Adrenal gland (tissue), 19 donors: ENCODE measurements at places on chromosomes 2 and 18. TPM values are rescaled to one million over a fixed set of nuclear protein-coding genes. Genes with fewer than 3 reads are reported as not detected.

Gene SPATA3
- not detected for total RNA-seq

Gene DSG4
- total RNA-seq = not detected

Gene EPC2
- 51.5 TPM for total RNA-seq

Gene RUFY4
- total RNA-seq = 0.26 TPM

Gene ITGB6
- total RNA-seq = not detected

Gene ASTL
- not detected for total RNA-seq

Gene SH3BP4
- total RNA-seq = 5.1 TPM

Gene TDRD15
- total RNA-seq = not detected

Gene VWA3B
- 0.33 TPM for total RNA-seq

Gene IL36RN
- total RNA-seq = not detected

Gene MYO1B
- total RNA-seq = 12.5 TPM

Gene C1GALT1C1L
- total RNA-seq = 2.0 TPM

Gene MAP2
- total RNA-seq = 2.4 TPM

Gene POTEC
- total RNA-seq = not detected

Gene RESP18
- not detected for total RNA-seq

Gene UGT1A10
- not detected for total RNA-seq

Gene DLGAP1
- total RNA-seq = 5.8 TPM

Gene GKN2
- total RNA-seq = not detected

Gene ZNF804A
- total RNA-seq = 0.14 TPM

Gene ANKRD29
- total RNA-seq = 10.4 TPM

Gene DUSP19
- 3.7 TPM for total RNA-seq

Gene UGT1A8
- not detected for total RNA-seq

Gene COL4A4
- 10.5 TPM for total RNA-seq

Gene SCYGR7
- total RNA-seq = not detected

Gene SP5
- total RNA-seq = 3.3 TPM
